ENCODE measurements at places on chromosomes 5 and 9.
A peak's percentile ranks its signal among the peaks of the same experiment; 100 is the strongest.

GRCh38 chr9:33211695-33212393, 28.1 kb upstream of the SPINK4 start:
- DNase-seq, result no peak

GRCh38 chr9:114688379-114688778, 6.4 kb upstream of the TEX48 start:
- no peak for DNase-seq

DNA sequence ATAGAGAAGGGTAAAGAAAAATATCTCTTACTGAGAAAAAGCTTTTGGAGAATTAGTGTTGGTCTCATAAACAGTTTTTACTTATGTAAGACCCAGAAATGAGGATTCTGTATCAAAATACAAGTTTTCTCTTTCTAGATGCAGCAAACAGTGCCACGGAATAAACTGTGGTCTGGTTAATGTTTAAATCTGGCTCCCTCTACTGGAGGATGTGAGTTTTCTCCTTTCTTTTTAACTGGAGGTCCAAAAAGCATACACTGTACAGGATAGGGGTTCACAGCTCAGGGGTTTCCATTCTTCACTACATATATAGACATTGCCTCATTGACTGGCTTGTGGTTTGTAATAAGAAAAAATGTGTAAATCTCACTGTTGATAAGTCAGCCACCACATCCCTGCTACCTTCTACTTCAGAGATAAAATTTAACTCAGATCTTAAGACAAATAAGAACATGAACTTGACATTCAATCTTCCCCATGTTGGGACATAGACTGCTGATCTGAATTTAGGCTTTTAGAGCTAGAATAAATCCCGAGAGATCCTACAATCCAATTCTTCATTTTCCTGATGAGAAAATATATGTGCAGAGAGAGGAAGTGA, 98.9 kb downstream of the CFAP95 start:
- DNase-seq, result no peak

DNA sequence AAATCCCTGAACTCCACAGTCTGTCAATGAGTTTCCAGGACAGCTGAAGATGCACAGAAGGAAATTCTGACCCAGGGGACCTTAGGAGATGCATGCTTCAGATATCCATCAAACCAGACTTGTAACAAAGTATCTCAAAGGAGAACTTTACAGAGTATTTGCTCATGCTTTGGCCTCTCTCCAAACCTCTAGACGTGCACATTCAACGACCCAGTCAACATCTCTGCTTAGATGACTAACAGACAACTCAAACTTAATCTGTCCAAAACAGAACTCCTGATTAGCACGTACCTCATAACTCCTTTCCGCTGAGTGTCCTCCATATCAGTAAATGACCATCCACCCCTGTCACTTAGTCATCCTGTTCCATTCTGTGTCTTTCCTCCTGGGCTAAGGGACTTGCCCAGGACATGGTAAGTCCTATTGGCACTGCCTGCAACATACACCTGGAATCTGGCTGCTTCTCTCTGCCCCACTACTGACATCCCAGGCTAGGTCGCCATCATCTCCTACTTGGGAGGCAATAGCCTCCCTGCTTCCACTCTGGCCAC, 107.4 kb downstream of the LMNB1 start:
- DNase-seq, result no peak

- no peak for DNase-seq
Measured at GRCh38 chr9:120886490-120886967, 9.5 kb upstream of the PHF19 start.

- DNase-seq, result peak; percentile 4
Measured at GRCh38 chr5:155953335-155953734, 373.6 kb upstream of the SGCD start.

DNA sequence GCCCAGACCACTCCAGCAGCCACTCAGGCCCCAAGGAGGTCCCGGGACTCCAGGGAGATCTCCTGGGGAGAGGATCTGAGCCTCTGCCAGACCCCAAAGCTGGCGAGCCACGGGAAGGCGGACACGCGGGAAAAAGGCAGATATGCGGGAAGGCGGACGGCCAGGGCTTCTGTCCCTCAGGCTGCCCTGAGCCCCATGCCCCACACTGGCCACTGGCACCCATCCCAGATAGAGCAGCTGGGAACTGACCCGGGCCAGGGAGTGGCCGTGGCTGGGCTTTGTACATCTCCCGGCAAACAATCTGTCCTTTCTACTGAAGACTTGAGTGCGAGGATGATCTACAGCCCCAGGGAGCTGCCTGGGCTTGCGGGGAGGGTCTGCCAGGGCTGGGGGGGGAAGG, 21.1 kb upstream of the NOTCH1 start:
- DNase-seq, result no peak

Data from activated naive CD4-positive, alpha-beta T cell treated with anti-CD3 and anti-CD28 coated beads, Interleukin-2, amount 50 U/mL, for 72 hours (primary cell).